Inflammatory macrophage (primary cell): ENCODE measurements at places on chromosomes 7 and 10.
A peak's percentile ranks its signal among the peaks of the same experiment; 100 is the strongest.

- DNase-seq, result no peak
These were observed 25.0 kb upstream of the ADD3 start for GRCh38 chr10:109982812-109983211.

DNA sequence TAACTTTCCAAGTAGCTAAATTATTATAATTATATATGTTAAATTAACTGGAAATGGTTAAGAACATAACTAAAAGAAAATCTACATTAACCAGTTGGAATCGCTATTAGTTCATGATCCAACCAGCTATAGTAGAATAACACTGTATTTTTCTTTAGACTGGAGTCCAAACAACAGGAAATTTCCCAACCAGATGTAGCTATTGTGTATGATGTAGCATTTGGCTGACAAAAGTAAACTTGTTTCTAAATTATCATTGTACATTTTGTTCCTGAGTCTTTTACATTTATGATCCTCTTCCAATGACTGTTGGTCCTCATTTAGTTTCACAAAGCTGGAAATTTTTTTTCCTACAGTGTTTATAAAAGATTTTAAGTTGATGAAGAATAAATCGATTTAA is 62.1 kb downstream of the PAPSS2 start:
- DNase-seq, result no peak

DNA sequence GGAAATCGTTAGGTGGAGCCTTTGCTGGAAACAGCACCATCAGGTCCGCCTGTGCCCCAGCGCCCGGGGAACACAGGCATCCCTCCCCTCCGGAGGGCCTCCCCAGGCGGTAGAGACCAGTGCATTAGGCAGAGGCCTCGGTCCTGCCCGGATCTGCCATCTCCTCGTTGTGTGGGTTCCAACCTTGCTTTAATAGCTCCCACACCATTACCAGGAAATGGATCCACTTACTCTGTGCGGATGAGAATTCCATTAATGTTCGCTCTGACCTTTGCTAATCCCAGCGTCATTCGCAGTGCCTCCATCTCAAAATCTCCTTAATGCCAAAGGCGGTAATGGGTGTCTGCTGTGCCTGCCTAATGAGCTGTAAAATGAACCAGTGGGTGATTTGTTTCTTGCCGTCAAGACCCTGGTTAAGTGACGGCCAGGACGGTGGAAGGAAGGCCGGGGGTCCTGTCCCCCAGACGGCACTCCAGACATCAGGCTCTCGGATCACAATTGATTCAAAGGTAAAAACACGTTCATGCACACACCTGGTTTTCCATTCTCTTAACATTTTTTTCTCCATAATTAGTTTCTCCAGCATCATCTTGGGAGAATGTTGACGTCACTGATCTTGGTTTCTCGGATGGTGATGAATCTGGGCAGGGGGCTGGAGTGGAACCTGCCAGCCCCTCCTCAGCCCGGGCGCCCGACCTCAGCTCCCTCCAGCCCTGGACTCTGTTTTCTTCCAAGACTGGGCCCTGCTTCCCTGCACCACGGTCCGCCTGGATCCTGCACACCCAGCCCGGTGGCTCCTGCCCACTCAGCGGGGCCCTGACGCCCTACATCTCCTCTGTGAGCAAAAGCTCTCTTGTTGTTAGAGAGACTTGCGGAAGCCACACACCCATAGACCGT is 22.8 kb upstream of the FAM20C start:
- DNase-seq, result no peak

DNA sequence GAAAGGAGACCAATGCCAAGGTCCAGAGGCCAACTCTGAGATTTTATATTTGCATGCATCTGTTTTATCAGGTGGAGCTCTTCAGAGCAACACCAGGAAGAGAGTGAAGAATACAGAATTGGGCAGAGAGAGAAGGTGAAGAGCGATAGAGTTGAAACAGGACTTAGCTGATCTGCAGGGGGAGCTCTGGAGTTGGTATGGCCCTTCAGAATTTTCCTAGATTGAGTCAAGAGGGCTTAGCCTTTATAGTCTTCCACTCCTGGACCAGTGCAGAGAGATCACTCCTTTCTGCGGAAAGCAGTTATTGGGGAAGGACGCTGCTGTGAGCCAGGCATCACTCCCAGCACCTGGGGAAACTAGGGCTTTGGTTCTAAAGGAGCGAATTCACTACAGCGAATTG is 105.0 kb upstream of the DGKB start:
- no peak for DNase-seq

- peak; percentile 40 for DNase-seq
These were observed 3.9 kb downstream of the BRI3 start for GRCh38 chr7:98285157-98286092.

GRCh38 chr10:131646551-131647525 is 254.0 kb upstream of the PPP2R2D start:
- no peak for DNase-seq

- no peak for DNase-seq
These were observed 32.5 kb upstream of the DAGLB start for GRCh38 chr7:6480323-6480660.

DNA sequence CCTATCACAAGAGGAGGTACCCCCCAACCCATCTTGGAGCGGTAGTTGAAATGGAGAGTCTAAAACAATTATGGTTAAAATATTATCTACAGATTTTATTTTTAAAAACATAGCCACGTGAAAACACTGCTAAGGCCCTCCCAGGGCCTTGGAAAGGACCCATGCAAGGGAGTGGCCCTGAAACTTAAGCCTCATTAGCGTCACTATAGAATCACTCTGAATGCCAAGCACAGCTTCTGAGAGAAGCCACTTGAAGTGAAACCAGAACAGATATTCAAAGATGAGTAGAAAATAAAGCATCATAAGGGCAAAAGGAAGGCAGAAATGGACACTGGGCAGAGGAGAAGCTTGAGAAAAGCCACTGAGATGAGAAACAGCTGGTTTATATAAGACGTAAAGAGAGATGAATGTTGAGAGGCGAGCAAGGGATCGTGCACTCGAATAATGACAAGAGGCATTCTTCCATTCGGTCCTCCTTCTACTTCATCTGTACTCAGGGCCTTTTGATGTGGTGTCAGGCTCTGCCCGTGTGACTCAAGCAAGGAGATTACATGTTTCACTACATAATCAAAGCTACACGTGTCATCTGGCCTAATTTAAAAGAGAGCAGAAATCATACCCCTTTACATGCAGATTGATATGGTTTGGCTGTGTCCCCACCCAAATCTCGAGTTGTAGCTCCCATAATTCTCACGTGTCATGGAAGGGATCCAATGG is 33.4 kb upstream of the SLC39A12 start:
- no peak for DNase-seq

DNA sequence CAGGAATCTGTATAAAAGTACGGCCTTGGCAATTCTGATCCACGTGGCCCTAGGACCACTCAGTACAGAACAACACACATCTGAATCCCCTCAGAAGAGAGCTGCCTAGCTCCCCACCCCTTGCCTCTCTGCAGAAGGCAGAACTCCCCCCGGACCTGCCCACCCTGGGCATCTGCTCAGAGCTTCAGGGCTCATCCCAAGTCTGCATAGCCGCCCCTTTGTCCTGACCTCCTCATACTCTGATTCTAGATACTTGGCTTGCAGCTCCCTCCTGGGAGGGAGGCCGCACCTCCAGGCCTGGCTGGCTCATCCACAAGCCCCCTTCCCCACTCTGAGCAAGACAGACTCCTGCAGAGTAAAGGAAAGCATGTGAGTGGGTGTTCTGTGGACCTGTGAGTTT is 49.6 kb downstream of the GRID1 start:
- no peak for DNase-seq

DNA sequence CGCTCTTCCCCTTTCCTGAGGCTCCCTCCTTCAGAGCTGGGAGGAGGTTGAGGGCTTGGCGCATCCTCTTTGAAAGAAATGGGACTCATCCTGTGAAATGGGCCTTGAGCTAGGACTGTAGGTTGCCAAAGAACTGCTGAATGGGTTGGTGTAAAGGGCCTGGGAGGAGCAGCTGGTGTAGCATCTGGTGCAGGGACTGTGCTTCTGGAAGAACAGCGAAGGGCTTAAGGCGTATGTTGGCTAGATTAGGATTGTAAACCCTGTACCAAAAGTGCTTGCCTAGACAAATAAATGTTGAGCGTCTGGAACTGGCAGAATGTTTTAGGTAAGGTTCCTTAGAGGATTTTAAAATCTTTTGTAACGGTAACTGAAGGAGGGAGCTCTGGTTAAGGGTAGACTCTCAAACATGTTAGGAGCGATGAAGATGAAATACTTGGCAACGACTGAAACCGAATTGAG is 563 bp downstream of the STAM start:
- peak; percentile 31 for DNase-seq

DNA sequence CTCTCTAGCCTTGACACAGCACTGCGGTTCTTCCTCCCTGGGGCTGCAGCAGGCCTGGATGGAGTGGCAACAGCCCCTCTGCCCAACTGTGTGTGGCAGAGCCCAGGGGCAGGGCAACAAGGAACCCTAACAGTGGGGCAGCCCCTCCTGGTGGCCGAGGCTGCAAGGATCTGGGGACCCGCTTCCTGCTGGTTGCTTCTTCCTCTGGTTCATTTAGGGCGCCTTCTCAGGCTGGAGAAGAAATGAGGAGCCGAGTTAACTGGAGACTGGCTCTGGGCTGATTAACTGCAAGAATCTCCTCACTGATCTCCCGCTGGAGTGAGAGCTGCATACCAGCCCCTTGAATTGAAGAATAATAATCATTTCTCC is 80.1 kb upstream of the EMX2 start:
- DNase-seq, result no peak

- DNase-seq, result peak; percentile 41
These were observed 9.3 kb upstream of the TMEM270 start for GRCh38 chr7:73851410-73852338.

DNA sequence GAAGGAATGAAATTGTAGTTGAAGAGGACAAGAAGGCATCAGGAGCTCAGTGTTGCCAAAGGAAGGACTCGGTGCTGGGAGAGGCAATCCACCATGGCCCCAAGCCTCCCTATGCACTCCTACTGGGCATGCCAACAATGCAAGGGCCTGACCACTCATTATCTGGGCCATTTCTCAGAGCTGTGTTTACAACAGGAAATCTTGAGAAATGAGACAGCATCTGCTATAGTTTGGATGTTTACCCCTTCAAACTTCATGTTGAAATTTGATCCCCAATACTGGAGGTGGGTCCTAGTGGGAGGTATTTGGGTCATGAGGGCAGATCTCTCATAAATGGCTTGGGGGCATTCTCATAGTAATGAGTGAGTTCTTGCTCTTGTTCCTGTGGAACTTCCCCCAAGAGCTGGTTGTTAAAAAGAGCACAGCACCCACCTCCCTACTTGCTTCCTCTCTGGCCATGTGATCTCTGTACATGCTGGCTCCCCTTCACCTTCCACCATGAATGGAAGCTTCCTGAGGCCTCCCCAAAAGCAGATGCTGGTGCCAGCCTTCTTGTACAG is 50.8 kb upstream of the AOAH start:
- peak; percentile 84 for DNase-seq

DNA sequence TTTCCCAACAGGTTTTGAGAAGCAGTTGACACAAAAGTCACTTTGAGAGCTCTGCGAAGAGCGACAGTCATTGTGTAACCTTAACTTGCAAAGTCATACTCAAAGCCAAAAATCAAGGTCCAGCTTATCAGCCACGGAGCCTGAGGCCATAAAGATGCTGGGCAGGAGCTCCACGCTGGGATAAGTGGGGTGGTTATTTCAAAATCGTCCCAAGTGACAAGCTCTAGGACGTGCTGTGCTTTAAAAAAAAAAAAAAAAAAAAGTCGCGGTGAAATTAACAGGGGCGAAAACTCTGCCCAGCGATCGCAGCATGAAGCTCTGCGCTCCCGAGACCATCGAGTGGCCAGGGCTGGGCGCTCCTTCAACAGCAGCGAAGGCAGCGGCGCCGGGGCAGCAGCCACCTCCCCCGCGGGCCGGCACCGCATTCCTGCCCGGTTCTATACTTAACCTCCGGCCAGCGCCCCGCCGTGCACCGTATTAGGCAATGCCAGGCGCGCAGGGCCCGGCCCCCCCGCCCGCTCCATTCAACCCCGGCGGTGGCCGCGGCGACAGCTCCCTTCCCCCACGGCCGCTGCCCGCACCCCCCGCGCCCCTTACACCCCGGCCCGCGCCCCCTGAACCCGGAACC is 657 bp downstream of the HACD1 start:
- peak; percentile 60 for DNase-seq

- DNase-seq, result no peak
These were observed 73.8 kb upstream of the SFMBT2 start for GRCh38 chr10:7484456-7485243.

GRCh38 chr10:102451105-102451969 is at the start of gene C10orf95:
Gene C10orf95 (minus strand): TSS chr10:102451543. CDS start chr10:102451093, 450 bp downstream.
- DNase-seq, result no peak

DNA sequence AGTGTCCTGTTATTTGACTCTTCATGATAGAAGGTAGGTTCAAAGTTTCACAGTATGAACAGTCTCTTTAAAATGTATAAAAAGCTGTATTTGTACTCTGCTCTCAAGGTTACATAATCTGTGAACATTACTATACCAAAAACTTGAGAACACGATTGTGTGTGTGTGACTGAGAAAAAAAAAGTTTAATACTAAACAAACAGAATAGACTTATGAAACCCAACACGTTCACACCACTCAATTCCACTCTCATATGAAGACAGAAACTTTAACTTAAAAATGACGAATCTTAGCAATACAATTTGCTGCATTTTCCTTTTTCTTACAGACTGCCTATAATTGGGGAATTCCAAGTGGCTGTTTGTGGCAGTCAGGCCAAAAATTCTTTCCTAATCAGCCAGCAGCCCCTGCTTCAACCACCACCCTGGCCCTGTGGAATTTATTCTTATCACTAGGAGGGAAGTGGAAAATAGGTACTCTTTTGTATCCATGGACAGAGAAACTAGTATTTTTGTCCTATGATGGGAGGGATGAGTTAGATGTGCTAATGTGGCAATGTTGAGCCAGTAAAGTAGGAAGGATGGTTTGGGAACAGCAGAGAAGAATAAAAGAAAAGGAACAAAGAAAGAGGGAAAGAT is 42.8 kb downstream of the MINDY3 start:
- DNase-seq, result no peak

DNA sequence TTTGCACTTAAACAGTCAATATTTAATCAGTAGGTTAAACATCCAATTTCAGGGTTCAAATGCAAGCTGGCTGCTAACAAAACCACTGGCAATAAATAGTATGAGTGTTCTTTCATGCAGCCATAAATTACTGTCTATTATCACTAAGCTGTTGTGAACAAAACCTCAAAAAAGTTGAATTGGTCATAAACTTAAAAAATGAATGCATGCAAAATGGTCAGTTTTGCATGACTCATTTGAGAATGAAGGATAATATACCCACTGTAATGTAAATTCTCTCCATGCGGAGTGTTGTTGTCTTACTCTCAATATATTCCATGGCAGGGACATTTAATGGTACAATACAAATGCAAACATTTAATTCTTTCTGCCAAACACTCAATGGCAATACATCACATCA is 226.4 kb downstream of the MAGI2 start:
- no peak for DNase-seq
